ENCODE measurements at places on chromosomes 13 and 19.

GRCh38 chr13:114045113-114045735, 71.3 kb upstream of the C13orf46 start:
- no peak for DNase-seq

GRCh38 chr13:97492257-97492656, 58.3 kb downstream of the RAP2A start:
- no peak for DNase-seq

GRCh38 chr13:101465877-101466276, 13.4 kb downstream of the ITGBL1 start:
- DNase-seq: peak; percentile 75

- no peak for DNase-seq
These were observed 9.4 kb upstream of the IGFL1 start for GRCh38 chr19:46220038-46220615.

DNA sequence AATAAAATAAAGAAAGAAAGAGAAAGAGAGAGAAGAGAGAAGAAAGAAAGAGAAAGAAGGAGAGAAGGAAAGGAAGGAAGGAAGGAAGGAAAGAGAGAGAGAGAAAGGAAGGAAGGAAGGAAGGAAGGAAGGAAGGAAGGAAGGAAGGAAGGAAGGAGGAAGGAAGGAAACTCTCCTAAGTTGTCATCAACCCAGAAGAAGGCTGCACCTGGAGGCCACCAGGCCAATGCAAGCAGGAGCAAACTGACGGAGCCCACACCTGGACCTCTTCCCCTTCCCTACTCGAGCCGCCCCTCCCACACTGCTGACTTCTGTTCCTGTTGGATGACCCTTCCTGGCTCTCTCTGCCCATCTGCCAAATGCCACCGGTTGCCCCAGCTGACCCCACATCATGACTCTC, 8.7 kb downstream of the ACER1 start:
- no peak for DNase-seq

- no peak for DNase-seq
These were observed 115.3 kb downstream of the SOX1 start for GRCh38 chr13:112182251-112182650.

DNA sequence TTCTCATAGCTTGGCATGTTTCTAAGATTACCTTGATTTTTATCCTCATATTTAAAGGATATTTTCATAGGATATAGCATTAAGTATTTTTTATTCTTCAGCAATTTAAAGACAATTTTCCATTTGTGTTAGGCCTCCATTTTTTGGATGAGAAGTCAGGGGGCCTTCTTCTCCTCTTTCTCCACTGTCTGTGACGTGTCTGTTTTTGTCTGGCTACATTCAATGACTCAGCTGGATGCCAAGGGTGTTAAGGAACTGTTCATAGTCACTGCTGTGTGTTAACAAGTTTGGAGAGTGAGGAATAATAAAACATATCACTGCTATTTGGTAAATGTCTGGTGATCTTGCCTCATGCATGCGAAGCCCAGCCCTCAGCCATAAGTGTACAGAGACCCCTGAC, 36.4 kb downstream of the ZNF582 start:
- no peak for DNase-seq

GRCh38 chr13:46339035-46339666, 47.9 kb downstream of the RUBCNL start:
- peak; percentile 81 for DNase-seq

DNA sequence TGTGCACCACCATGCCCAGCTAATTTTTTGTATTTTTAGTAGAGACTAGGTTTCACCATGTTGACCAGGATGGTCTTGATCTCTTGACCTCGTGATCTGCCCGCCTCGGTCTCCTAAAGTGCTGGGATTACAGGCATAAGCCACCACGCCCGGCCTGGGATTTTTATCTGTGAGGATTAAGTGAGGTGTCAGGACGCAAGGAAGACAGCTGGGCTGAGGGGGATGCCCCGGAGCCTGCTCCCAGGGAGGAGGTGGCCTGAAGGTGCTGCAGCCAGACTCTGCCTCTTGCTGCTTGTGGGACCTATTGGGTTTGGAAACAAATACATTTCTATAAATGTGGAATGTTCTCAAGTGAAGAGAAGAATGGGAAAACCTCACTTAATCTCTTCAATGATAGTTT, 131.6 kb downstream of the OLFM4 start:
- no peak for DNase-seq

- DNase-seq: no peak
These were observed 112.5 kb downstream of the MYO16 start for GRCh38 chr13:108741930-108742329.

GRCh38 chr13:29925457-29926097, 75.2 kb upstream of the UBL3 start:
- DNase-seq: peak; percentile 79

- DNase-seq: peak; percentile 78
These were observed 9.1 kb downstream of the MAST1 start for GRCh38 chr19:12847159-12848139.

GRCh38 chr13:99174533-99175100, 26.0 kb upstream of the UBAC2 start:
- DNase-seq: peak; percentile 62

DNA sequence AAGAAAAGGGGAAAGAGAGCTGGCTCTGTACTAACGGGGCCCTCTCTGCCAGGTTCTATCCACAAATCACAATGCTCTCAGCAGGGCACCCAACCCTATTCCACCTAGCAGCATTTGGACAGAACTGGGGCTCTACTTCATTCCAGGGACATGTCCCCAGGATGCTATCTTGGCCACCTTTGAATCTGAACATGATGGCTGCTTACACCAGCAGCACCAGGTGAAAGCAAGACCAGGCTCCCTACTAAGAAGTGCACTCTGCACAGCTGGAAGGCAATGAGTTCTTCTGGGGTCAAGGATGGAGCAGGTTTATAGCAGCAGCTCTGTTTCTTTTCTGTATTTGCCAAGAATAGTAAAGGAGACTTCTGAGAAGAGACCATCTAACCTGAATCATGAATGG, 222.4 kb downstream of the DACH1 start:
- DNase-seq: no peak

- no peak for DNase-seq
These were observed 13.3 kb downstream of the ZNF574 start for GRCh38 chr19:42089191-42089750.

DNA sequence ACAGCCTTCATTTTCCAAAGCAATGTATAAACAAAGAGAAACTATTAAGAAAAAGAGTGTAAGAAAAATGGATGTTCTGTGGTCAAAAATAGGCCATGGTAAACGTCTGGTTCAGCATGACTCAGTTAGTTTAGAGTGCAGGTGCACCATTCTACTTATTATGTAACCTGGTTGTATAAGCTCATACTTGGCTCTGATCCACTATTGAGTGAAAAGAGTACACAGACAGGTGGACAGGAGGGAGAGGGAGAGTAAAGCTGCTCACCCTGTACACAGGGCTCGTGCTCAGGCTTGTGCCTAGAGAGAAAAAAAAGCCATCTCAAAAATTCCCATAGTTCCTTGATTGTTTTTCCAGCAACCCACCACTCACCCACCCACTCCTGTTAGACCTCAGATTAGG, 85.8 kb upstream of the ZNF91 start:
- no peak for DNase-seq

DNA sequence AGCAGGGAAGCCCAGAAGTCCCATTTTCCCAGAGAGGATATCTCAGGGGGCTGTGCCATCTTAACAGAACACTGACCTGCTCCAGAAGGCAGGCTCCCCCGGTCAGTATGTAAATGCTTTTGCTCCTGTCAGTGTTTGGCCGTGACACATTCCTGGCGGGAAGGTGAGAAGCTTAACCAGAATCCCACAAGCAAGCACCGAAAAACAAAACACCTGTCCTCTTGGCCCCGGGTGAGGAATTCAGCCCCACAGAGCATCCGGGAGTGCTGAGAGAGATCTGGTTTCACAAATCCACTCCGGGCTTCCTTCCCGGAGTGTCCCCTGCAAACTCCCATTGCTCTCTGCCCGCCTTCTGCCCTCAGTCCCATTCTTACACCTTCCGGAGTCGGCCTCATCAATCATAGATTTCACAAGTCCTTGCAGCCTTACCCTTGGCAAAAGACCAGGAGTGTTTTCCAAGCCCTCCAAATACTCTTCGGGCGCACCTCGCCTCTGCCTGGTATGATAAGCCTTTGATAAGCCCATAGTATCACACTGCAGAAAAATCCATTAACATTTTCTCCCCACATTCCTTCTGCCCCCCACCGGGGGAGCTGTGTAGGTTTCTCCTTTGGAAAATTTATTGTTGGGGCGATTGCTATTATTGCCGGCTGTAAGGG, 12.2 kb downstream of the TPM4 start:
- no peak for DNase-seq

- DNase-seq: peak; percentile 53
These were observed 43.7 kb upstream of the ENOX1 start for GRCh38 chr13:43830497-43830881.

- DNase-seq: no peak
These were observed 133.0 kb downstream of the DCT start for GRCh38 chr13:94346261-94347019.

DNA sequence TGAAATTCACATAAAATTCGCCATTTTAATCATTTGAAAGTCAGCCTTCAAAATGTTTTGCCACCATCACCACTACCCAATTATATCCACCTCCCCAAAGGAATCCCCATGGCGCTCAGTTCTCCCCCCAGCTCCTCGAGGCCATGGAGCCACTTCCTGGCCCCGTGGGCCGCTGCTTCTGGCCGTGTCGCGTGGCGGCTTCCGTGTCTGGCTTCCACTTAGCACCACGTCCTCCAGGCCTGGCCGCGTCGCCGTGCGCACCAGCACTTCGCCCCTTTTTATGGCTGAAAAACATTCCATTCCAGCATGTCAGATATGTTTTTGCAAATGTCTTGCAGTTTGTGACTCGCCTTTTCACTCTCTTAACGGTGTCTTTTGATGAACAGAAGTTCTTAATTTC, 46.7 kb upstream of the DCUN1D2 start:
- no peak for DNase-seq

GRCh38 chr13:73433890-73434289, 375.1 kb downstream of the KLF5 start:
- DNase-seq: no peak

- no peak for DNase-seq
These were observed 4.2 kb upstream of the OR7A17 start for GRCh38 chr19:14889994-14890642.

DNA sequence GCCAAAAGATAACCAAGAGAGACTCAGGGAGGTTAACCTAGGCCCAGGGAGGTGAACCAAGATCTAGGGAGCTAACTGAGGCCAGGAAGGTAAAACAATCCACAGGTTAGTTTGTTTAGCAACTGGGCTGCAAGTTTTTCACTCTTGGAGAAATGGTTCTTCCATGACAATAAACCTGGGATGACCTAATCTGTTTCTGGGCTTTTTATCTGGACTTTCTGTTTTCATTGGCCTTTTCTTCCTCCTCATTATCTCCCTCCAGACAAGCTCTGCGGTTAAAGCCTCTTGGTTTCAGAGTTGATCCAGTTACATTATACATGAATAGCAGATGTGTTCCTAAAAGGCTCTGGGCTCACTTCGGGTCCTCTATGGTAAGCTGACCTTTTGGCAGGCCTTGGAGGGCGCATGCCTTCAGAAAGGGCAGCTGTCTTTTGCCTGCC, 44.2 kb downstream of the PCDH8 start:
- DNase-seq: peak; percentile 32

DNA sequence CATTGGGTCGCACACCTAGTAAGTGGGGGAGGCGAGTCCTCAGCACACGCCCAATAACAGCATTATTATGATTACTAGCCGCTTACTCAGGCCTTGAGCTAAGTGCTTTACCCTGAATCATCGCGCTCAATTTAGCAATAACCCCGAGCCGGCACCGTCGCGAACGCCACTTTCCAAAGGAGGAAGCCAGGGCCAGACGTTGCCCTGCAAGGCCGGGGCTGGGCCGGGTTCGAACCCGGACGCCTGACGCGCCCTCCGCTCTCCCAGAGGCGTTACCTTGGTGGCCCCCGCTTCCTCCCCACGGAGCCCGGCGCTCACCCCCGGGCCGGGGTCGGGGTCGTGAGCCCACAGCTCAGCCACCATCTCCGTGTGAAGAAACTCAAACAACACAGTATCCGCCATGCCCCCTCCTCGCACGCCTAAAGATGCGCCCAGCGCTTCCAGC, at the start of gene TRAPPC6A:
TSS of gene TRAPPC6A (minus strand) at position 421 of the 445 bp plus-strand sequence. CDS start at position 402, 19 bp downstream.
- peak; percentile 51 for DNase-seq

GRCh38 chr19:13138171-13138915, 11.8 kb downstream of the STX10 start:
- no peak for DNase-seq

DNA sequence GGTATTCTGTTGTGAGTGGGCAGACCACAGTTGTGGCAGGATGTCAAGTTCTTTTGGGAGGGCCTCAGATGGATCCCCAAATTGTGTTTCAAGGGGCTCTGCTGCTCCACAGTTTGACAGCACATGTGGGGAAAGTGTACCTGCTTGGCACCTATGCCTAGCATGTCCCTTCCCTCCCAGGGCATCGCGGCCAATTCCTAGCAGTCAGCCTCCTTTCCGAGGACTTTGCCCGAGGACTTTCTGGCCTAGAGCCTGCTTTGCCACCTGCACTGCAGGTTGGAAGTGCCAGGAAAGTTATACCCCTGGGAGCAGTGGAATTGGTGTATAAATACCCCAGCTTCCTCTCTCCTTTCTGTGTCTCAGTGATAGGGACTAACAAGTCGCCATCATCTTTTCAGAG, 11.9 kb upstream of the GPR12 start:
- no peak for DNase-seq

- DNase-seq: no peak
These were observed 29.3 kb downstream of the MIPEP start for GRCh38 chr13:23859904-23860303.

DNA sequence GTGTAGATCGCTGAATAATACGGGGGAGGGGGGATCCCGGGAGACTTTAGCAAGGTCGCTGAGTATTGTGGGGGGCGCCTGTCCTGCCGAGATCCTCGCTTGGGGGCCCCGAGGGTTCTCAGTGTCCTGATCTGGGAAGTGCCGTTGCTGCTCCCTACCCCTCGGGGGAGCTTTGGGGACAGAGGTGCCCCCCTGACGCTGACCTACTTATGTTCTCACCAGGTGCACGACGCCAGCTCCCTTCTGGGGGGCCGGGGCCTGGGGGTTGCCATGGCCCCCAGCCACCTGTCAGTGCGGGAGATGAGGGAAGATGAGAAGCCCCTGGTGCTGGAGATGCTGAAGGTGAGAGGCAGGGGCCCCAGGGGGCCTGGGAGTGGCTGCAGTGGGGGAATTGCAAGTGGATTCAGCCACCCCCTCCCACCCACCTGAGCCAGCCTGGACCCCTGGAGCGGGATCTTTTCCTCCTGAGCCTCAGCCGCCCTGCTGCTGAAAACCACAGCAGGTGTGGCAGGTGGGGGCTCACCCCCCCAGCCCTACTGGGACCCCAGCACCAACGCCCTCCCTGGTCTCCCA, 537 bp downstream of the NAT14 start:
- no peak for DNase-seq

DNA sequence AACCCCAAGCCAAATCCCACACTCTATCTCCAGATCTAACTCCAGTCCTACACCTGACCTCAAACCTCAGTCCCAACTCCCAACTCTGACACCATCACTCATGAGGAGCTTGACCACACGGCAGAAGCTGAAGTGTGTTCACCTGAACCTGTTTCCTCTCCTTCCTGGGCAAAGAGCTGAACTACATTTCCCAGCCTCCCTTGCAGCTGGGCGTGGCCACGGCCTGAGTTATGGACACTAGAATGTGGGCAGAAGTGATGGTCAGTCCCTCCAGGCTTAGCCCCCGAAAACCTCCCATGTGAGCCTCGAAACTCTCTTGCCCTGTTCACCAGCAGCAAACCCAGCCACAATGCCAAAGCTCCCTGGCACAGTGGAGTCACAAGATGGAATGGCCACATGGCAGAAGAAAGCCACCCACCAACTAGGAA, 19.5 kb upstream of the MEIS3 start:
- no peak for DNase-seq

- no peak for DNase-seq
These were observed 41.3 kb downstream of the DPF1 start for GRCh38 chr19:38182536-38183210.
